NCI-H146 (cell line): ENCODE measurements at places on chromosomes 11 and 22.

DNA sequence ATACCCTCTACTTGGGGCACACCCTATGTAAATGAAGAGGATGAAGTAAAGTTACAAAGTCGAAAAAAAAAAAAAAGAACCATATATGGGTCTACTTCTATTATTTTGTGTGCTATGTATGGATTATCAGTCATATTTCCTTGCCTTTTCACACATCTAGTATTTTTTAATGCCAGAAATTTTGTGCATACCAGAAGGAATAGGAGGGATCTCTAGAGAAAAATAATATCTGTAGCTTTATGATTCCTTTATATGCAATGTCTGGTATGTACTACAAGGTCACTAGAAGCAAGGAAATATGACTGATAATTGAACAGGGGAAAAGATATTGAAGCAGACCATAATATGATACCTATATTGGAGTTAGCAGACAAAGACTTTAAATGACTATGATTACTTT, 713.4 kb downstream of the OPCML start:
- no peak for DNase-seq

GRCh38 chr11:118313242-118313641, 8.7 kb downstream of the CD3E start:
- no peak for DNase-seq

DNA sequence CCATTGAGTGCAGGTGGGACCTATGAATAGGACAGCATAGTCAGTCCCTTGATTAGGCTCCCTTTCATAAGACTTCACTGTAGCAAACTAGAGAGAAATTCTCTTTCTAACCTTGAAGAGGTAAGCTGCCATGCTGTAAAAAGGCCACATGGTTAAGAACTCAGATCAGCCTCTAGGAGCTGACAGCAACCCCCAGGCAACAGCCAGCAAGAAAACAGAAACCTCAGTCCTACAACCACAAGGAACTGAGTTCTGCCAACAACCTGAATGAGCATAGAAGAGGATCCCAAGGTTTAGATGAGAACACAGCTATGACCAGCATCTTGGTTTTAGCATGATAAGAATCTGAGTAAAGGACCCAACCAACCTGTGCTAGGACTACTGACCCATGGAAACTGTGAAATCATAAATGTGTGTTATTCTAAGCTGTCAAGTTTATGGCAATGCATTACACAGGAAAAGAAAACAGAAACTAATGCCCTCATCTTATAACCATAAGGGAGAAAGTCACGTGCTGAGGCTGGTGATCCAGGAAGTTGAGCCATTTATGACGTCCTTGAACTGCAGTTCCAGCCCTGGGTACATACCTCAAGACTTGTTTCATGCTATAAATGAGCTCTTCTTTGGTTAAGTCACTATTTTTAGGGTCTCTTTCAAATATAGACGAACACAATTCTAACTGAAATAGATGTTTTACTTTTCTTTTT, 43.3 kb downstream of the RAB38 start:
- no peak for DNase-seq

GRCh38 chr11:111209543-111210355, 35.8 kb upstream of the POU2AF2 start:
- no peak for DNase-seq

GRCh38 chr11:44564166-44564565, 1.3 kb upstream of the CD82 start:
- DNase-seq, result peak; percentile 83
